Activated CD4-positive, alpha-beta memory T cell treated with anti-CD3 and anti-CD28 coated beads, Interleukin-2, amount 10 ng/mL, durations not matched to agents 7 days and 5 days (primary cell): ENCODE measurements at places on chromosomes 2 and 18.

DNA sequence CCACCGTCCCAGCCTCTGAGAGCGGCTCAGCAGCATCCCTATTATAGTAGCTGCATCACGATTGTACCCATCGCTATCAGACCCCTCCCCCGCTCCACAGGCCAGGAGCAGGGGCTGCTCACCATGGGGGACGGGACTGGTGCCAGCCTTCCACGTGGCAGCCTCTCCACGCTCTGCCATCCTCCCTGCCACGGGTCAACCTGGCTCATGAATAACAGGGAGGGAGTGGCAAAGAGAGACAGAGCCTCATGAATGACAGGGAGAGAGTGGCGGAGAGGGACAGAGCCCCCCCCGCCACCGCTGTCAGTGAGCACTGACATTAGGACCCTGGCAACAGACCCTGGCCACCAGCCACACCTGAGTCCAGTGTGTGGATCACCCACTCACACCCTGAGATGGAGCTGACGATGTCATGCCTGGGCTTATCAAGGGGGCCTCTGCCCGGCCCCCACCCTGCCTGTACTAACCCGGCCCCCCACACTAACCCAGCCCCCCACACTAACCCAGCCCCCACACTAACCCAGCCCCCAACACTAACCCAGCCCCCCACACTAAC, 16.9 kb downstream of the CROCC2 start:
- peak; percentile 10 for DNase-seq

GRCh38 chr2:95006588-95006987, 18.9 kb upstream of the MAL start:
- DNase-seq, result no peak

DNA sequence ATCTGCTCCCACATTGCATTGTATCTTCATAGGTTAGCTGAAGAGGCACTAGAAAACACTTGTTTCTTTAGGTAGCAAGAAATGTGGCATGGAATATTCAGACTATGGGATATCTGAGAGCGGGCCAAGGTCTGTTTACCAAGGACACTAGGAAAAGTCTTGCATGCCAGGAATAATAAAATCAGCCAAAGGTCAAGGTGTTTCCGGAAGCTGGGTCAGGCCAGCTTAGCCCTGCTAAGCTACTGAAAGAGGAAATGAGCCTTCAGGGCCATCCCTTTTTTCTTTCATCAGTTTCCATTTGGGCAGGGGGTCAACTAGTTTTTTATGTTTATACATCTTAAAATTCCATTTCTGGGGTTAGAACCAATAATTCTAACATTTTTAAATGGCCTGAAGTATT, 101.1 kb downstream of the DPP4 start:
- no peak for DNase-seq

GRCh38 chr2:3361518-3362389, 15.9 kb downstream of the EIPR1 start:
- no peak for DNase-seq

DNA sequence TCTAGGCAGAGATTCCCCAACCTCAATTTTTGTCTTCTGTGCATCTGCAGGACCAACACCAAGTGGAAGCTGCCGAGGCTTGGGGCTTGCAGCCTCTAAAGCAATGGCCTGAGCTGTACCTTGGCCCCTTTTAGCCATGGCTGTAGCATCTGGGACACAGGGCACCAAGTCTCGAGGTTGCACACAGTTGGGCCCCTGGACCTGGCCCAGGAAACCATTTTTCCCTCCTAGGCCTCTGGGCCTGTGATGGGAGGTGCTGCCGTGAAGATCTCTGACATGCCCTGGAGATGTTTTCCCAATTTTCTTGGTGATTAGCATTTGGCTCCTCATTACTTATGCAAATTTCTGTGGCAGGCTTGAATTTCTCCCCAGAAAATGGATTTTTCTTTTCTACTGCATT, 105.7 kb upstream of the LDAH start:
- no peak for DNase-seq

DNA sequence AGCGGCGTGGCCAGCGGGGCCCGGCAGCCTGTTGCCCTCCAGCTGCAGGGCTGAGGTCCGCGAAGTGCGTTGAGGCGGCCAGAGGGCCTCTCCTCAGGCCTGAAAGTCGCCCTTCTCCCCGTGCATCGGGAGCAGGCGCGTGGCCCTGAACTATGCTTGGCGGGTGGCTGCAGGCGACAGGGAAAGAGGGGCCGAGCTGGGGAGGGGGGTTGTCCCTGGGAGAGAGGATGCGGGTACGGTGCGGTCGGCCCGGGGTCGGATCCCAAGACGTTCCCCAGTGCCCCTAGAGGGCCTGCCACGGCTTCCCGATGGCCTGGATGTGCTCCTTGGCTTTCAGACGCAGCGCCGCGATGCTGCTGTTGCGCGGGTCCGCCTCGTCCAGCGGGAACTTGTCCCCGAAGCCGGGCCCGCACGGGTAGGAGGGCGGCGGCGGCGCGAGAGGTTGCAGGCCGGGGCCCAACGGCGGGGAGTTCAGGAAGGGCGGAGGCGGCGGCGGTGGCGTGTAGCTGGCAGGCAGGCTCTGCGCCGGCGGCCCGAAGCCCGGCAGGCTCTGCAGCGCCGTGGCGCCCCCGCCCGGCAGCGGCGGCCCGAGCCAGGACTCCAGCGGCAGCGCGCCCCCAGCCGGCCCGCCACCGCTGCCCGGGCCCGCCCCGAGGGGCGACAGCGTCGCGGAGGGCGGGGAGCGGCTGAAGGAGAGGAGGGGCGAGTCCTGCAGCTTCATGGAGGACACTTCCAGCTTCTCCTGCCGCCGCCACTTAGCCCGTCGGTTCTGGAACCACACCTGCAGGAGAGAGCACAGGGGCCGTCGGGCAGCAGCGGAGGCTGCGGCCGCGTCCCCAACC, 4.3 kb downstream of the RAX start:
- DNase-seq, result peak; percentile 64
